ENCODE measurements at places on chromosomes 11 and 22. TPM values are rescaled to one million over a fixed set of nuclear protein-coding genes. Genes with fewer than 3 reads are reported as not detected.
A peak's percentile ranks its signal among the peaks of the same experiment; 100 is the strongest.

The PRRG4 gene
- total RNA-seq, result 0.36 TPM

- DNase-seq, result peak; percentile 37
Observed at GRCh38 chr11:62546929-62547625, 471 bp upstream of the AHNAK start.

The NELL1 gene
- not detected for total RNA-seq

DNA sequence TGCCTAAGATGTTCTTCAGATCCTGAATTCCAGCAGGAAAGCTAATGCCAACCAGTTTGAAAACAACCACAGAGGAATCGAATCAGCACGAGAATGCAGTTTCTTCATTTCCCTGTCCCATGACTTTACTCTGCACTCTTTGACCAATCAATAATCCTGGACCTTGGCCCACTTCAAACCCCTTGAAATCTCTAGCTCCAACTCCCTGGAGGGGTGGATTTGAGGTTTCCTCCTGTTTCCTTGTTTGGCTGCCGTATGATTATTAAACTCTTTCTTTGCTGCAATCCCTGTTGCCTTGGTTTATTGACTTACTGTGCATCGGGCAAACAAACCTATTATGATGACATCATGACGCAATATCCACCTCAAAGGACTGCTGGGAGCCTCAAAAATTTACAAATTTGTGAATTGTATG is 109.3 kb downstream of the FBXO7 start:
- DNase-seq, result peak; percentile 38

DNA sequence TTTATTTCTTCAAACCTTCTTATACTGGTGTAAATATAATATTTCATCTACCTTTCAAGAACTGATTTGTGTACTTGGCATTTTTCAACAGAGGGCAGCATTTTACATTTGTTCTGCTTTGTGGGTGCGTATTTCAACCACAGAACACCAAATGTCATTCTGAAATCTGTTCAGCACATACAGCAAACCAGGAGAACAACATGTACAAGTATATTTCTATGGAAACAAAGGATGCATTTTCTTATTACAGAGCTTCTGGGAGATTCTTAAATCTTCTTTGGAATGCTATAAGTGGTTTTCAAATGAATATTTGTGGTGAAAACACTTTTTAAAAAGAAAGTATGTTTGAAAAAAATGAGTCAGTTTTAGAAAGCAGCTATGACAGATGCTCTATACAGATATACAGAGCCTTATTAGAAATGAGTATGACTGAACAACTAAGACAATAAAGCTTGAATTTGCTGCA is 946.0 kb downstream of the FAM181B start:
- DNase-seq, result peak; percentile 42

GRCh38 chr22:22928666-22929380 is 41.2 kb downstream of the IGLL5 start:
- DNase-seq, result peak; percentile 56

The BATF2 gene
- 0.25 TPM for total RNA-seq

DNA sequence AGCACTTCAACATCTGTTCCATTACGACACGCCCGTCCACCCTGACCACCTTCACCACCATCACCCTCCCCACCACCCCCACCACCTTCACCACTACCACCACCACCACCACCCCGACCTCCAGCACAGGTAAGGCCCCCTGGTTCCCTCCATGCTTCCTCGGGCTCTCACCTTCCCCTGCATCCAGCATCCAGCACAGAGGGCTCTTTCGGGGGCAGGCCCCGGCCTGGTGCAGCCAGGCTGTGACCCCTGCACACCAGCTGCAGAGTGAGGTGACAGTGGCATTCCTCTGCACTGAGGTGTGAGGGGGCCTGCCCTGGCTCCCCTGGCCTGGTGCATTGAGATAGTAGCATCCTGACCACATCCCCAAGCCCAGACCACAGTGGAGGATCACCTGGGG is 18.2 kb downstream of the MUC2 start:
- no peak for DNase-seq

GRCh38 chr11:95577716-95578460 is 211.7 kb downstream of the FAM76B start:
- peak; percentile 84 for DNase-seq

DNA sequence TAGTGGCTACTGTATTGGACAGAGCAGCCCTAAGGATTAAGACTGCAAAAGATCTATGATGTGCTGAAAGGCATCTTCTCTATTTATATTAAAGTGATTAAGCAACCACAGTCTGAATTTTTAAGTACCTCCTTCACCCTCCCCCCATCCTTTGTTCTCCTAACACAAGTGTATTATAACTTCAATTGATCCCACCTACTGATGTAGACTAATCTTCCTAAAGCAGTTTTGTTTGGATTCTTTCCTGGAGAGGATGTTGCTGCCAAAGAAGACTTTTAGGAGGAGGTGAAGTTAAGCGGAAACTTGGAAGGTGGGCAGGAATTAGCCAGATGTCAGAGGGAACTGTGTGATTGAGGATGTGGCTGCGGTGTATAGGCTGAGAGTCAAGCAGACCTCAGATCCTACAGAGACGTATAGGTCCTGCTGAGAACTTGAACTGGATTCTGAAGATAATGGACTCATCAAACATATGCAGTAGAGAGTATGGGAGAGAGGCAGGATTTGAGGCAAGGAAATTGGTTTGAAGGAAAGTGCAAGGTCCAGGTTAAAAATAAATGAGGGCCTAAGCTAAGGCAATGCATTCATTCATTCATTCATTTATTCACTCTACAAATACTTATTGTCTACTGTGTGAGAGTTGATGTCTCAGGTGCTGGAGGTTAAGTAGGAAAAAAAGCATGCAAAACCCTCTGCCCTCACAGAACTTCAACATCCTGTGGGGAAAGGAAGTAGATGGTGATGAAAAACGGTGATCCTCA is 5.2 kb upstream of the RASSF10 start:
- peak; percentile 54 for DNase-seq

- peak; percentile 78 for DNase-seq
Observed at GRCh38 chr11:121194731-121195596, 93.9 kb downstream of the TECTA start.

GRCh38 chr11:3685923-3686322 is 14.7 kb upstream of the CHRNA10 start:
- no peak for DNase-seq

The INS gene
- total RNA-seq, result not detected

DNA sequence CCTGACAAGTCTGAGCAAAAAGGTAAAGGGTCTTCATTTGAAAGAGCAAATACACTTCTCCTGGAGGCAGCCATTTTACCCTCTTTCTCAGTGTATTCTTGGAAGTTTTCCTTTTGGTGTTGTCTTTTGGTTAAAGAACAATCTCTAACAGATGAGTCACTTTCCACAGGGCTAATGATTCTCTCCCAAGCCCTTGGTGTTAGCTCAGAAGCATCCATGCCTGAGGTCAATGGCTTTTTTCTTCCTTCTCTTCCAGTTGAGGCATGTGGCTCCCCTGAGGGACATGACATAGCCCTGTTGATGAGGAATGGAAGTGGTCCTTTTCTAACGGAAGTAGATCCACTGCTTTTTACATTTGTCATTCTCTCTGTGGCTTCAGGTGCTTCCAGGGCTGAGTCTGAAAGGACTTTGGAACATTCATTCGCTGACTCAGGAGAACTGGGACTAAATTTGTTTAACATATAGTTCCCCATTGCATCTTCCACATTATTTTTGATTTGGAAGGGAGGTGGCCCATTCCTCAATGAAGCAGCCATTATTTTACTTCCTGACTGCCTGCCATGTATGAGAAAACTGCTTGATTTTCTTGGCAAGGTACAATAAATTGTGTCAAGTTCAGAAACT is 13.8 kb upstream of the POGLUT3 start:
- peak; percentile 39 for DNase-seq

- DNase-seq, result no peak
Observed at GRCh38 chr11:96964661-96965060, 574.8 kb downstream of the JRKL start.

The GSTT2 gene
- total RNA-seq, result not detected

- no peak for DNase-seq
Observed at GRCh38 chr22:29786031-29786430, 18.9 kb downstream of the UQCR10 start.

The LDHA gene
- 1,021 TPM for total RNA-seq

The NRIP3 gene
- 4.3 TPM for total RNA-seq

The RBMXL2 gene
- not detected for total RNA-seq

DNA sequence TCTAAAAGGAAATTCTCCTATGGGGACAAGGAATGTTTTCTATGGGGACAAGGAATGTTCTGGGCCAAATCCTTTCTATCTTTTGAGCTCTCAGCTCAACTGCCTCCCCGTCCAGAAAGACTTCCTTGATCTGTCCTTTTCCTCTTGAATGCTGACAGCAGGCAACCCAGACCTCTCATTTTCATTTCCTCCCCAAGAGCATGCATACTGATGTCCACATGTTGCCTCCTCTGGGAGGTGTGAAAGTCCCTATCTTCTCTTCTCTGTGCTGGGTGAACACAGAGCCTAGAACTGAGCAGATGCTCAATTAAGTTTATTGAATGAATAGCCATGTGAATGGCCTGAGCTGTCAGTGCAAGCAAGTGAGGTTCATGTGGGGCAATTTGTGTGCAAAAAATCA is 331.9 kb upstream of the NARS2 start:
- no peak for DNase-seq

- DNase-seq, result no peak
Observed at GRCh38 chr11:19907008-19907579, 194.5 kb downstream of the NAV2 start.

DNA sequence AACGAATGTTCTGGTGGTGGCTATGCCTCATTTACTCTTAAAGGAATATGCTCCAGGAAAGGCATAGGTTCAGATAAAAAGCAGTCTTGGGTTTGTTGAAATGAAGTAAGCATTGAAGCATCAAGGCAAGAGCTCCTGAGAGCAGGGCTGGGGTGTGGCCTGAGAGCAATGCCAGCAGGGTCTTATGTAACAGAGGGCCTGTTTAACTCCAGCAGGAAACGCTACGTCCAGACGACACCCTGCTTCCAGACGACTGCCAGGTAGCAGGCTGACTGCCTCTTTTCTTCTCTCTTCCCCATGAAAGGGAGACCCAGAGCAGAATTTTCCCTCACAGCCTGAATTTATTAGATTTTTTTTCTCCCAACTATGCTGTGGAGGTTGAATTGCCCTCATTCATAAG is 127.2 kb upstream of the SLC5A12 start:
- DNase-seq, result peak; percentile 51

The SLC6A5 gene
- not detected for total RNA-seq

- no peak for DNase-seq
Observed at GRCh38 chr11:133918608-133919260, 38.0 kb downstream of the IGSF9B start.

DNA sequence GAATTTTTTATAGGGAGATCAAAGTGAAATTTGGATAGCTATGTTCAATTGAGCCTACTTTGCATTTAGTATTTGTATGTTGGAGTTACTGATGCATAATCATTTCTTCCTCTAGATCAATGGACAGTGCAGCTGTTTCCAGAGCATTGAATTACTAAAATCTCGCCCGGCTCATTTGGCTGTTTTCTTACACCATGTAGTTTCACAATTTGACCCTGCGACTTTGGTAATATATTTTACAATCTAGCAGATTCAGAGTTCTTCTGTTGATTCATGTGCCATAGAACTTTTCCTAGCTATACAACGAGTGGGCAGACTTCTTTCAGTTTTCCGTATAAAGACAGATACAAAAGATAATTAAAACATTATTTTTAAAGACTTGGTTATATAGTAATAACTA is 70.0 kb upstream of the GRIK4 start:
- no peak for DNase-seq

GRCh38 chr11:102771351-102771750 is 9.1 kb downstream of the MMP10 start:
- no peak for DNase-seq

GRCh38 chr11:47955061-47955755 is 25.2 kb upstream of the PTPRJ start:
- no peak for DNase-seq

The CWC15 gene
- total RNA-seq, result 61.7 TPM

DNA sequence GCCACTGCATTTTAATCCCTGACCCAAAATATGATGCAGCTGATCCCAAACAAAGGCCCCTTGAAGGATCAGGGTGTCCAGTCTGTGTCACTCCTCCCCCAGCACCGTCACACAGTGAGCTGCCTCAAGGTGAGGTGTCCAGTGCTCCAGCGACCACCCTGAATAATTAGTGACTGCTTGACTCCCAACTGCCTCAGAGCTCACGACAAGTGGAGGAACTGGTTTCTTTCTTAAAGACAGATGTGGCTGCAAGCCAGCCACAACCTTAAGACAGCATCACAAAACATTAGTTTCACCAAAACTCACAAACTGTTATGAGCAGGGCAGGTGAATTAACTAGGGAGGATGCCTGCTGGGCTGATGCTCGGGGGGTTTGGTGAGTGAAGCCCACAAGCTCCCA is 74.6 kb downstream of the PIWIL3 start:
- DNase-seq, result no peak

- DNase-seq, result peak; percentile 90
Observed at GRCh38 chr22:24985826-24986214, 33.3 kb downstream of the KIAA1671 start.

GRCh38 chr11:131254254-131254653 is 116.2 kb upstream of the NTM start:
- no peak for DNase-seq

The MFRP gene
- 0.08 TPM for total RNA-seq

DNA sequence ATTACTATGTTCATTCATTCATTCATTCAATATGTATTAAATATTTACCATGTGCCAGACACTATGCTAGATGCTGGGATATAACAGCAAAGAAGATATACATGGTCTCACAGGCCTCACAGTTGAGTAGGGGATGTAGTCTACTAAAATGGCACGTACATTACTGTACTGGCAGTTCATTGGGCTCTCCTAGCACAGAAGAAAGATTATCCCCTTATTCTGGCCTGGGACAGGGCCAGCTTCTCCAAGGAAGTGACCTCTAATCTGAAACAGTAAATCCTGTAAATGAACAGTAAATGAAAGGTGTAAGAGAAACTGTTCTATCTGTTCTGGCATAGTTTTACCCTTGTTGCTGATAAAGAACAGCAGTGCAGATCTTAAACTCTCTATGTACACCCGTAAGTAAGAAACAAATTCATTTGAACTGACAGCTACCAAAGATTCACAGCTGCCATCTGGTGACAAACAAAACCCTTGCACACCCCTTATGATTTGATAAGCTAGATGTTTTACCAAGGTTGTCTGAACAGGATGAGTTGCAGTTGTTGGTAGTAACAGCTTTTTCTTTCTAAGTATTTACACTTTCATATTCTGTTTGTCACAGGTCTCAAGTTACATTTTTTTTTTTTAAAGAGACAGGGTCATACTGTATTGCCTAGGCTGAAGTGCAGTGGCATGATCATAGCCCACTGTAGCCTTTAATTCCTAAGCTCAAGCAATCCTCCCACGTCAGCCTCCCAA is 263.1 kb downstream of the TMEM135 start:
- DNase-seq, result no peak

GRCh38 chr11:71370020-71370747 is 78.0 kb downstream of the DHCR7 start:
- no peak for DNase-seq

- DNase-seq, result peak; percentile 61
Observed at GRCh38 chr11:65417702-65418430, 4.7 kb upstream of the NEAT1 start.

The CARD16 gene
- total RNA-seq, result 11.5 TPM
